ENCODE measurements at places on chromosomes 12 and 14.
A peak's percentile ranks its signal among the peaks of the same experiment; 100 is the strongest.

- DNase-seq: no peak
Observed at GRCh38 chr14:57848353-57848752, 17.5 kb downstream of the SLC35F4 start.

DNA sequence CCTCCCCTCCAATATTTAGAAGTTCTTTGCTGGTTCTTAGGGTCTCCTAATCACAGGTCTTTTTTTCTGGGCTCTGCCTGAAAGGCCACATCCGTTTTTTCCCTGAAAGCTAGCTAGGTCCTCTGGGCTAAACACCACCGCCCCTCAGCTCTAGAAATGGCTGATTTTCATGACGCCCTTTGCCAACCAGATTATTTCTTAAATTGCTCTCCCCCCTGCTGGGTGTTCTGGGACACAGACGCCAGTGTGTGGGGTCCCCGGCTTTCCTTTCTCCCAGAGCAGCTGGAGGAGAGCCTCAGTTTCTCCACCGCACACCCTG lies 45.3 kb upstream of the ATP23 start:
- no peak for DNase-seq

GRCh38 chr12:67911275-67911600 lies 78.0 kb upstream of the IFNG-AS1 start:
- DNase-seq: no peak

DNA sequence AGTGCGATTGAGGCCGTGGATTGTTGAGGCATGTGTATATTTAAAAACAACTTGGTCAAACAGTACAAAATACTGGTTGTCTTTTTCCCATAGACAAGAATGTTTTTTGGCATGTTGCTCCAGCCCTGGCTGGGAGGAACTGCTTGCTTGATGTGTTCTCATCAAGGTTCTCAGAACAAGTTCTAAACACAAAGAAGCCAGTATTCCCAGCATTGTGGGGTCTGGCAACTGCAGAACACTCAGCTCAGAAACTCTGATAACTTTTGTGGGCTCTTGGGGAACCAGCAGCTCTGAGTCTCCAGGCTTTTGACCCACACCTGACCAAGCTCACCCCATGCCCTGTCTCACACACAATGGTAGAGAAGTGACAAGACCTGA lies 27.1 kb upstream of the DICER1 start:
- DNase-seq: no peak

GRCh38 chr12:31890295-31891285 lies 68.6 kb upstream of the RESF1 start:
- no peak for DNase-seq

- DNase-seq: no peak
Observed at GRCh38 chr14:90599748-90600507, 203.1 kb downstream of the CALM1 start.

GRCh38 chr12:88310666-88311065 lies 168.6 kb downstream of the TMTC3 start:
- no peak for DNase-seq

DNA sequence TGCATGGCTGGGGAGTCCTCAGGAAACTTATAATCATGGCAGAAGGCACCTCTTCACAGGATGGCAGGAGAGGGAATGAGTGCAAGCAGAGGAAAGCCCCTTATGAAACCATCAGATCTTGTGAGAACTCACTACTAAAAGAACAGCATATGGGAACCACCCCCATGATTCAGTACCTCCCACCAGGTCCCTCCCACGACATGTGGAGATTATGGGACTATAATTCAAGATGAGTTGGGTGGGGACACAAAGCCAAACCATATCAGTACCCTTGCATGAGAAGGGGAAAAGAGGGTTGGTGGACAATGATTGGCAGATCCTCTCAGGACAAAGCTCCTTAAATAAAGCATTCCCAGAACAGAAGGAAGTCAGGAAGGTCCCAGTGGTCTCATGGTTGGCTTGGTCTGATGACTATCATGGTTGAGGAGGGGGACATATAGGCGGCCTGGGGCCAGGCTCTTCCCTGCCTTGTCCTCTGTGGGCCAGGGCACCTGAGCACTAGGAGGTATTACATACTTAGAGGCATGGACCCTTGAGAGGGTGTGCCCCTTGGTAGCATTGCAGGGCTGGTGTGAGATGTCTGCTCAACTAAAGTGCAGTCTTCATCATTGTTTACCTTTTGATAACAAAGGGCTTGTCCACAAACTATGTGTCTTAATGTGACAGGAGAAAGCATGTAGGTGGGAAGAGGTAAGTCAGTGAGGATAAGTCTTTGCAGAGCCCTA lies 22.2 kb downstream of the HSD17B6 start:
- no peak for DNase-seq

GRCh38 chr14:64705381-64706118 lies 1.3 kb downstream of the PLEKHG3 start:
- DNase-seq: no peak

- no peak for DNase-seq
Observed at GRCh38 chr14:93976477-93977057, at the start of gene ASB2. Gene ASB2 (minus strand): TSS chr14:93976570. CDS start chr14:93964539, 12,031 bp downstream.

DNA sequence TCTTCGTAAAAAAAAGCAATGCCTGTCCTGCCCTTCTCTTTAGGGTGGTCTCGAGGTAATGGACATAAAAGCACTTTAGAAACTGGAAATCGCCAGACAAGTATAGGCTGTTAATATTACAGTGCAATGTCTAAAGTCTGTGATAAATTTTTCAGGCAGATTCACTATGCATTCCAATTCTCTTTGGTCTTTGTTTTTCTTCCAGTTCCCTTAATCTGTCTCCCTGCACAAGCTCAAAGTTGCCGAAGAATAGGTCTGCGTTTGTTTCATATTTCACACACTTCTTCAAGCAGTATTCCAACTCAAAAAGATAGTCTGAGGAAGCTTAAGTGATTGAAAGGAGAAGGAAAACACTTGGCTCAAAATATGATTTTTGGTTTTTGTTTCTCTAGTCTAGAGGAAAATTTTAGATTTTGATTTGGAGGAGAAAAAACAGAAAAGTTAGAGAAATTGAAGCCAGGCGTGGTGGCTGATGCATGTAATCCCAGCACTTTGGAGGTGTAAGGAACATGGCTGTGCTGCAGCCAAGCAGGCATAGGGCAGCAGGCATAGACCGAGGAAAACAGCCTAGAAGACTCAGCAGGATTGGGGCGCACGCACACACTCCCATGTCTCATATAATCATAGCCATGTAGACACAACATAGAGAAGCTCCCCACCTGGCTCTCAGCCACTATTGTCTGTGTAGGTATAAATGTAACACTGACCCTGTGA lies 96.2 kb upstream of the TMPO start:
- no peak for DNase-seq

- DNase-seq: no peak
Observed at GRCh38 chr12:98856897-98857540, 211.9 kb downstream of the APAF1 start.

DNA sequence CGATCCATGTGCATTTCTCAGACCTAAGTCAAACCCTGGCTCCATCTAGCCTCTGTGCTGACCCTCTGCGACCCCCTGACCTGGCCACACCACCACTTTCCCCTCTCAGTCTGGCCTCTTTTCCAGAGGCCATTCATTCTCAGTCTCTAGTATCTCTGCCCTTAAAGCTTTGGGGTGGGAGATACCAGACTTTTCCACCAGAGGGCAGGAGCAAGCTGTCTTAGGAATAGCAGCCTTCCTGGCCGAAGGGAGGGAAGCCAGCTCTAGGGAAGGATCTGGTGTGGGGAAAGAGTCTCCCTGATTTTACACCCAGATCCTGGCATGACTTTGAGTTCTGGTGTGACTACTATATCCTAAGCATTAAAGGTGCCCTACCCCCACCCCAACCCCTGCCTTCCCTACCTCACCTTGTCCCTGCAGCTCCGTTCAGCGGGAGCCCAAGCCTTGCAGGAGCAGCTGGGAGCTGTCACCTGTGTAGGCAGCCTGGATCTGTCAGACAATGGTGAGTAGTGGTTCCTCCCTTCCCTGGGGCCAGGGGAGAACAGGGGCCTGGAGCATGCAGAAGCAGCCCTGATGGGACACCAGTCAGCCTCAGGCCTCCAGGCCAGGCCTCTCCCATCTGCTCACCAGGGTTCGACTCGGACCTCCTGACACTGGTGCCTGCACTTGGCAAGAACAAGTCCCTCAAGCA lies 6.6 kb downstream of the CARMIL3 start:
- DNase-seq: peak; percentile 46

GRCh38 chr14:56471056-56471455 lies 108.5 kb upstream of the TMEM260 start:
- DNase-seq: no peak

GRCh38 chr12:15469356-15469755 lies 147.0 kb downstream of the PTPRO start:
- DNase-seq: no peak

DNA sequence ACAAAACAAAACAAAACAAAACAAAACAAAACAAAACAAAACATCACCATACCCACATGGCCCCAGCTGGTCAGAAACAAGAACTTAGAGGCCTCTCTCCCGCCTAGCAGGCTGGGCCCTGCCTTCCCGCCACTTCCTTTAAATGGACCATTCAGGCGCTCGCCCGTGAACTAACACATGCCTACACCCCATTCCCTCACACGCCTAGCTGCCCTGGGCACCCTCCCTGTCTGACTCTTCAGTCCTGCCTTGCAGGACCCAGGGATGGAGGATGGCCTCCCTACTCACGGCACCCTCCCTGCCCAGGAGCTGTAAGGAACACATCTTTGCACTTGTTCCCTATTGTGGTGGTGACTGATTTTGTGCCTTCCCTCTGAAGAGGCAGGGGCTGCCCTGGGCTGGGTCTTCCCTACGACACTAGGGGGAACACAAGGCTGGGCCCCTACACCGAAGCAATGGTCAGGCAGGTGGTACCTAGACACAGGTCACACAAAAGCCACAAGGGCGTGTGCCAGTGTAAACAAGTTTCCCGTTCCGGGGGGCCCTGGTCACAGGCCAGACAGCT lies 21.5 kb downstream of the P2RX2 start:
- no peak for DNase-seq

- DNase-seq: no peak
Observed at GRCh38 chr12:53510181-53510812, 3.0 kb upstream of the NPFF start.

DNA sequence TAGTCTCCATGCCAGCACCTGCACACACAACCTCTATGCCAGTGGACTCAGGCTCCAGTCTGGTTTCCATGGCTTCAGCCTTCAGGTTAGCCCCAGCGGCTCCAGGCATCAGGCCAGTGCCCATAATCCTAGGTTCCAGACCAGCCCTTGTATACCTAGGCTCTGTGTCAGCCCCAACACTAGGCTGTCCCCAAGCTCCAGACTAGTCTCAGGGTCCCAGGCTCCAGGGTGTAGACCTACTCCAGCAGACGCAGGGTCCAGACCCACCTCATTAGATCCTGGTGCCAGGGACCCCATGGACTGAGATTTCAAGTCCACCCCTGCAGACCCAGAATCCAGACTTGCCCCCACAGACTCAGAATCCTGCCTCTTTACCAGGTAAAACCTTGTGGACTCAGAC lies 275.9 kb downstream of the SLC16A7 start:
- DNase-seq: no peak

DNA sequence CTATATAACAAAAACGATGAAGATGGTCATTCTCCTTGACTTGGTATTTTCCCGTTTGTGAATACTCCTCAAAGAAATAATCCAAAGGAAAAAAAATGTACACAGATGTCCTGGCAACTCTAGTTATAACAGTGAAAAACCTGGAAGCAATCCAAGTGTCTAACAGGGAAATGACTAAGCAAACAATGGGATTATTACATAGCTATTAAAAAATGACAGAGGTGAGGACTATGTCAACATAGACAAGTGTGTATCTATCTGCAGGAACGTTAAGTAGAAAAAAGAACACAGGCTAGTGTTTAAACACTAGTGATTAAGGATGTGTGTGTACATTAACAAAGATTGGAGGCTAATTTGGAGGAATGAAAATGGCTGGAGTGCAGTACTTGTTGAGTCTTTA lies 5.9 kb upstream of the APOLD1 start:
- peak; percentile 59 for DNase-seq

DNA sequence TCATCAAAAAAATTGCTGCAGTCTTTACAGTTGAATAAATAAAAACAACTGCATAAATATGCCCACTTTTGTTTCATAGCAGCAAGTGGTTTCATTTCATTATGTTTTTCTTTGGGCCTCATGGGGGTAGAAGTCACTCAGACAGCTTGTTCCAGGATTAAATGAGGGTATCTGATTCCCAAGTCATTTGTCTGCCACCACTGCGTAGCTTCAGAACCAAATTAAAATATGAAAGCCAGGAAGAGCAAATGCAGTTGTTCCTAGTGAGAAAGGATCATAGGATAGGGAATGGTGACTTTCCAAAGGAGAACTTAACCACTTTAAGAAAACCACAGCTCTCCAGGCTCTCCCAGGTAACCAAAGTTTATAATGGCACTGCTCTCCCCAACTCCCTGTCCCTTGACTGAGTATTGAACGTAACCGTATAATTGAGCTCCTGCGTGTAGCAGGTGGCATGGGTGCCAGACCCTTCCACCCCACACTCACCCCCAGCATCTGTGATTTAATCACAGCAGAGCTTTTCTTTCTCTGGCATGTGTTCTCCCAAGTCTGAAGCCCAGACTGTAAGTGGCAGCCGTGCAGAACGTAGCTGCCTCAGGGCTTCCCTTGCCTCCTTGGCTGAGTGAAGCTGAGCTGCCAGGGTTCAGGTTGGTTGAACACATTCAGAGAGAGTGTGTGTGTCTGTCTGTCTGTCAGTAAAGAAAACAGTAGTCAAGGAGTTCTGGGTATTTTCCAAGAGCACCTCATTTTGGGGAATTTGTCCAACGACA lies 11.3 kb upstream of the KCNH3 start:
- no peak for DNase-seq

DNA sequence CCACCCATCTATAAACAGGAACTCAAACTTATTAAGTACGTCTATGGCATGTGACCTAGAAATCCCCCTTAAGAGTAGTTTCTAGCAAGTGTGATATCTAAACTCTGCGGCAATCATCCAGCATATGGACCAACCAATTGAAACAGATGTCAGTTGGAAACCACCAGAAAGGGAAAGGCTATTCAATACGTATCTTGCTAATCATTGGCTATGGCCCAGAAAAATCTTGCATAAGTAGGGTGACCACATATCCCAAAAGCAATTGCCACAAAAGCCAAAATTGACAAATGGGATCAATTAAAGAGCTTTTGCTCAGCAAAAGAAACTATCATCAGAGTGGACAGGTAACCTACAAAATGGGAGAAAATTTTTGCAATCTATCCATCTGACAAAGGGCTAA lies 24.2 kb downstream of the SYNJ2BP start:
- DNase-seq: no peak

- DNase-seq: no peak
Observed at GRCh38 chr14:53571641-53572328, 384.8 kb downstream of the BMP4 start.

DNA sequence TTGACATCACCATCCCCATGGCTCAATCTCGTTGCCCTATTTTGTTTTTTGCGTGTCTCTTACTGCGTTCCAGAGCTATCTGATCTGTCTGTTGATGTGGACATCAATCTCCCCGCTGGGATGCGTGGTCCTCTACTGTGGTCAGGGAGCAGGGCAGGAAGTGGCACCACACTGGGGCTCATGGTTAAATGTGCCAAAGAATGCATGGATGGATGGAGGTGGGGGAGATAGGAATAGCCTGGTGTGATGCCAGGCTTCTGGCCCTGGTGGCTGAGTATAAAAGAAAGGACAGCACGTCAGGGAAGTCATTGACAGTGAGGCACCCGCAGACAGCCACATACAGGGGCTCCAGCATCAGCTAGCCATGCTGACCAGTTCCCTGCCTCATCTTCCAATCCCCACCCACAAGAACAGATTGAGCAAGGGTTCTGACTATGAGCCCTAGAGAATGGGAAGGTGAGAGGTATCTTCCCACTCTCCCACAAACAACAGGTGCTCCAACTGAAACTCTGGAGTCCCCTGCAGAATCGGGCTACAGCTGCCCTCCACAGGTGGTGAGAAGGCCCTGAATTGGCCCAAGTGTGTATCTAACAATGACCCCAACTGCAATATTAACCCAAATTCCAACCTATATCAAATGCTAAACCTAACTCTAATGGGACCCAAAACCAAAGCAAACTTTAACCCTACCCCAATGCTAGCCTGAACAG lies 2.7 kb upstream of the BEGAIN start:
- no peak for DNase-seq
